Heart left ventricle (tissue), 16 donors: ENCODE measurements at places on chromosomes 12 and 14. TPM values are rescaled to one million over a fixed set of nuclear protein-coding genes. Genes with fewer than 3 reads are reported as not detected.

Gene SERPINA3
- total RNA-seq, result 104 TPM

Gene CDK2
- total RNA-seq, result 6.2 TPM

Gene DTX1
- 3.0 TPM for total RNA-seq

Gene B4GALNT3
- total RNA-seq, result 19.3 TPM

Gene LALBA
- not detected for total RNA-seq

Gene ZBTB42
- total RNA-seq, result 7.8 TPM

Gene ZNF385A
- 10.3 TPM for total RNA-seq

Gene GLI1
- total RNA-seq, result 2.6 TPM

Gene TAS2R30
- total RNA-seq, result 0.47 TPM
